ENCODE measurements at places on chromosomes 6 and 20. TPM values are rescaled to one million over a fixed set of nuclear protein-coding genes. Genes with fewer than 3 reads are reported as not detected.

DNA sequence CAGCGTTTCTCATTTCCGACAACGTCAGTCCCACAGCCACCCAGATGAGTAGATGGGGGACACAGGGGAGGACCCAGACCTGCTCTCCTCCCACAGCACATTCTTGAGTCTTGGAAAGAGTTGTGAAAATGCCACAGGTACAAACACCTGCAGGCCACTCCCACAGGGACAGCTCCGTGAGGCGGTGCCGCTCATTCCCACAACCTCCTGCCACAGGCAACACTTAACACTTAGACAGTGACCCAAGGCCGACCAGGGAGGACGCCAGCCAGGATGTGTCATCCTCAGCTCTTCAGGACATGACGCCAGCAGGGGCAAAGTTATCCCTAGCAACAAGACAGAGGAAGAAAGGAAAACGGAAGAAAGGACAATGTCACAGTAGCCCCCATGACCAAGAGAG is 22.9 kb upstream of the HLA-B start:
- peak; percentile 32 for DNase-seq

GRCh38 chr6:75926293-75927168 is 145.9 kb downstream of the IMPG1 start:
- DNase-seq, result no peak

GRCh38 chr20:25032478-25033264 is 25.3 kb downstream of the ACSS1 start:
- DNase-seq, result peak; percentile 77

- no peak for DNase-seq
Measured at GRCh38 chr20:3042625-3043024, 797 bp upstream of the GNRH2 start.

GRCh38 chr6:18412644-18413043 is 25.5 kb downstream of the RNF144B start:
- no peak for DNase-seq

- peak; percentile 17 for DNase-seq
Measured at GRCh38 chr6:41028561-41029412, 10.2 kb downstream of the UNC5CL start.

DNA sequence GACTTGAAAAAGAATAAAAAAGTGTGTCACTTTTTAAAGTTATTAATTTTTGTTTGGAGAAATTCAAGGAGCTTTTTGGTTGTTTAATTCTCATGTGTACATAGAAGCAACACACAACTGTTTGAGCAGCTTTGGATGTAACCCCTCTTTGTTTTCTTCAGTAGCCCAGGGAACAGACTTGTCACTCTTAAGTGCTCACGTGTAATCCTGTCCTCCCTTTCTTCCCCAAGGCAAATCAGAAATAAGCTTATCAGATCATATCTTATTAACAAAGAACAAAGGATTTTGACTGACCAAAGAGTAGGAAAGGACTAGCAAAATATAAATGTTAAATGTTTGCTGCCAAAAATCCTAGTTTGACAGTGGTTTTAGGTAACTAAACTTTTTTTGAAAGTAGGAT is 7.3 kb upstream of the FLRT3 start:
- DNase-seq, result no peak

ZKSCAN8 gene
- total RNA-seq, result 12.4 TPM

DNA sequence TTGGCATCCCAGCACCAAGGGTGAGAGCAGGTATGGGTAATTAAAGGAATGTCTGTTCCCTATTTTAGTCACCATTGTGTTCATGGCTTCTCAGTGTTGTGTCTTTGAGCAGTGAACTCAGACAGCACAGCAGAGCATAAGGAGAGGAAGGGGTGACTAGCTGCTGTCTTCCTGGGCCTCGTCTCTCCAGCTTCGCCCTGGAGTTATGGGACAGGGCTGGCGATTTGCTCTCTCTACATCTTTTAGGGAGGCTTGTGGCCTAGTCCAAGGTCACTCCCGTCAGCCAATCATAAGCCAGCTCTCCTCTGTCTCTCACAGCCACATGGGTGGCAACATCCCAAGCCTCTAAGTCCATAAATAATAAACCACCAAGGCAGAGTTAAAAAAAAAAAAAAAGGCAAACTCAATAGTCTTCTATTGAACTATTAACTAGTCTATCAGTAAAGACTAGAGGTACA is 7.3 kb downstream of the CST3 start:
- DNase-seq, result no peak

DNA sequence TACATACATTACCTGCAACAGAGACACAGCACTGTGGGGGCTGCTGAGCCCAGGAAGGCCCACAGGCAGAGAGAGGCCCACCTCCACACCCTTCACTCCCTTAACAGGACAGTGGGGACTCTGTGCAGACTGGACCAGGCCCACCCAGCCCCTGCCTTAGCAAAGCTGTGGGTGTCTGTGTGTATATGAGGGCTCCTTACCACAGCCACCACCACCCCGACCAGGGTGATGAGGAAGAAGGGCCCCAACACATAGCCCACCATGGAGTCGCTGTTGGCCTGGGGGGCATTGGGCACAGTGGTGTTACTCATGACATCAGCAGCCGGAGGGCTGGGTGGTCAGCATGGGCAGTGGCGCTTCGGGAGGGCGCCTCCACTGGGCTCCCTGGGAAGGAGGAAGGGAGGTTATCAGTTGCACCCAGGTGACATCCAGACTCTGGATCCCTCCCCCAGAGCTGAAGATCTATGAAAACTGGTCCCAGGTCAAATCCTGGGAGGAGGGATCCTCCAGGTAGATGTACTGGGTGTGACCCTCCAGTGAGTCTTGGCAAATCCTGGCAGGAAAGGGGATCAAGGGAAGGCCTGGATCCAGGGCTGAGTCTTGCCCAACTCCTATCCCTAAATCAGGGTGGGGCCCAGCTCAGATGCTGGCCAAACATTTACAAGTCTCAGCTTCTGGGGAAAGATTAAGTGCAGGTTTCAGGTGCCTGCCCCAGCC is 1.2 kb downstream of the SMIM29 start:
- DNase-seq, result no peak

DNA sequence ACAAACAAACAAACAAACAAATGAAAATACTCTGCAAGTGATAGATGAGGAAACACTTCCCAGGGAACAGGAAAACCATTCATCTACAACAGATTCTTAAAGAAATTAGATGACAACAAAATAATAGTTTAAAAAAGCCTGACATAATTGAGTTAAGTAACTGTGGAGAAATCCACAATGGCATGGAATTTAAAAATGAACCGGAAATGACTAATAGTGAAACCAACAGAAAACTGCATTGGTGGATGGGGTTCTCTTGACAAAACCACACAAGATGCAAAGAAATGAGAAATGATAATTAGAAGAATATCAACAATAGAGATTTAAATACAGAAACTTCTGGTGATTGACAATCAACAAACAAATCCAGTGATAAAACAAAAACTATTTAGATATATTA is 785.6 kb downstream of the QKI start:
- DNase-seq, result peak; percentile 61

DNA sequence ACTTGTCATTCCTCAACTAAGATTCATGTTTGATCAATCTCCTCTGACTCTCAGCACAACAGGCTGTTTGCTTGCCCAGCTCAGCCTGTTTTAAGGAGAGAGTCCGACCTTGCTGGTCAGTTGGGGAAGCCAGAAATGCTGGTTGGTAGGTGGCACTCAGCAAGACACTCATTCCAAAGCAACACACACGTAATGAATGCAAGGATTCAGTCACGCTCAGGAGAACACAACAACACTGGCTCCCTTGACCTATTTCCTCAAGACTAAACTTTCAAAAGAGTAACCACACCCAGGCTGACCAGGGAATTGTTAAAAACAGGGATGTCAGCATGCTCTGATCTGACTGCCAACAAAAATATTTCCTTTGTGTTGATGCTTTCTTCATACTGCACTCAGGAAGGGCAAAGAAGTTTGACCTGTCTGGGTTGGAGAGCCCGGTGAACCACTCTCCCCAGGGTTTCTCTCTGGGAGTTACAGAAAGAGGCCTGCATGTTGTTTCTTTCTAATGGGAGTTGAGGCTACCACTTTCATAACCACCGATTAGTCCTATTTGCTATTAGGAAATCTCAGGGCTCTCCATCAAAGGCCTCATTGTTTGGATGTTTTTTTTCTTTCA is 25.6 kb upstream of the PREP start:
- DNase-seq, result peak; percentile 75

- DNase-seq, result no peak
Measured at GRCh38 chr20:59645271-59645670, 40.9 kb downstream of the PHACTR3 start.

DNA sequence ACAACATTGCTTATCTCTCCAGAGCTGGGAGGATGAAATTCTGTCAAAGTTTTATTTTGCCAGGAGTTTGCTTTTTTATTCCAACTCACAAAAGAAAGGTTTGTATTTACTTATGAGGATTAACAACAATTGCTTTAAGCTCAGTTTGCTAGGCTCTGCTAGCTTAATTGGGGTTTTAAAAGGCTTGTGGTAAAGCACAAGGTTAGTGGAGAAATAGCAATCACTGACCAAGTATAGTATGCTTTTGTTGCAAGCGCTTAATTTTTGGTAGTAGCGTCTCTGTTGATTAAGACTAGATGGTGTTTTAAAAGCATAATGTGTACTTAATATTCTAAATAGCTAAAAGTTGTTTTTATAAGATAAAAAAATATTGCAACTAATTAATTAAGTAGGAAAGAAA is 45.7 kb downstream of the TINAG start:
- DNase-seq, result no peak

- no peak for DNase-seq
Measured at GRCh38 chr6:164104432-164104831, 689.9 kb downstream of the QKI start.

DNA sequence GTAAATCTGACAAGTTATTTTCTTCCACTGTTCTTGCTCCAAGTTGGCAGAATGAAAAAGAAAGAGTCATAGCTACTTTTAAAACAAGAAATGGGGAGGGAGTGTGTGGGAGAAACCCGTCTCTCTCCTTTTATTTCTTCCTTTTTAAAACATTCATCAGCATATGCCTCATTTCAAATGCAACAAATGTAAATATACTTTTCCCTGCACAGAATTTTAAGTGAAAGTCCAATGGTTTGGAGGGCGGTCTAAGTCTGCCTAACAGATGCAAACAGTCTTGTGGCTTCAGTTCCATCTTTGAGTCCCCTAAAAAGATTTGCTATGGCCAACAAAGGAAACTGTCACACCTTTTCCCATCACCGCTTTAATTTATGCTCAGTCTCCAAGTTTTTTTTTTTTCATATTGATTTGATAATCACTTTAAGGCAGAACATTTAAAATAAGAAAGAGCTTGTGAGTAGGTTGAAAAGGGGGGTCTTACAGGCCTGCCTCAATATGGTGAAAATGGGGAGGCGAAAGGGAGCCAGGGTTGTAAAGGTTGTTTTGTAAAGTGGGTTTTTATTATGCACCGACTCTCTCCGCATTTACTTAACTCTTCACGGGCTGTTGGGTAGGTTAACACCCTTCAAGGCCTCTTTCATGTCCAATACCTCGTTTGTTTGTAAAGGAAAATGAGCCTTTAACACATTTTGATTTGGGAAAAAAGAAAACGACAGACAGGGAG is 4.6 kb downstream of the TFAP2D start:
- DNase-seq, result no peak

DNA sequence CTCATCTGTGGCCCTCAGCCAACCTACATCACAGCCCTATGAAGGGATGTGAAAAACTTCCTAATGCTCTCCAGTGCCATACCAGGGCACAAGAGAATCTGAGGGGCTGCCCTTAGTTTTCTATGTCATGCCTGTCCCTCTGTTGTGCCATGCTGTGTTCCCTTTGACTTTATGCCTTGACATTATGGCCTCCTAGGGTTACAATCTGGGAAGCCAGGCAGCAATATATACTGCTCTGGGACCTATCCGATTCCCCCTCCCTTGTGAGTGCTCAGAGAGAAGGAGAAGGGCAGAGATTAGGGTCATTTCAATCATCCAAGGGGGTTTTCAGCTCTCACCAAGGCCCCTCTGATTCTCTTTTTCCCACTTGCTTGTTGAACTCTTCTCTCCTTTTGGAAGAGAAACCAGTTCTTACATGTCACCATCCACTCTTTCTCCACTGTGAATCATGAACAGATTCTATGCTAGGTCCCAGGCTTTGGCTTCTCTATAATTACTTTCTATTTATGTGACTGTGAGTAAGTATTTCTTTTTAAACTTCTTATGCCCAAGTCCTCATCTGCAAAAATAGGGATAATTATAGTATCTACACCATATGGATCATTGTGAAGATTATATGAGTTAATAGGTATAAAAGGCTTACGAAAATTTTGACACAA is 14.2 kb upstream of the FRK start:
- DNase-seq, result no peak

OR2B6 gene
- total RNA-seq, result not detected

GABRR1 gene
- not detected for total RNA-seq

DNA sequence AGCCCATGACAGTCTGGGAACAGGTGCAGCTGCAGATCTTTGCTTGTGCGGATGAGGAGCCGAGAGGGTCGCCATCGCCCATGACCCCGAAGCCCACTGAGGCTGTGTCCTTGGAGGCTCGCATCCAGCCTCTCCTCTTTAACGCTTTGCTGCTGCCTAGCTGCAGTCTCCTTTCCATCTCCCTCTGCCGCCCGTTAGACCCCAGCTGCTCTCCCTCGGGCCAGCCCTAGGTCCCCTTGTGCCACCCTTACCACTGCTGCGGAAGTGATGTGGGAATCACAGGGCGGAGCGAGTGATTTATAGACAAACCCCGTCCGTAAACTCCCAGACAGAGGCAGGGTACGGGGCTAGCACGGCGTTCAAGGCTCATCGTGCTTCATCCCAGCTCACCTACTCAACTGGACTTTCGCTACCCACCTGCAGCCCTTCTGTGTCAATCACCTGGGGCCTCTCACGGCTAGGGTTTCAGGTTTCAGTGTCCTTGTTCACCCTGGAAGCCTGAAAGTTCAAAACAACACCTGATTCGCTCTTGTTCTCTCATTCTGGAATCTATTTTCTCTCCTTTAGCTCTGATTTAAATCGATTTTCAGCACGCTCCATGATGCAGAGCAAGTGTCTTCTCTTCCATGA is 76.1 kb downstream of the PAX1 start:
- no peak for DNase-seq

CASP8AP2 gene
- total RNA-seq, result 17.8 TPM

PRDM13 gene
- not detected for total RNA-seq

- peak; percentile 17 for DNase-seq
Measured at GRCh38 chr6:15284743-15285142, 38.9 kb downstream of the JARID2 start.

GRCh38 chr6:109381061-109381746 is 1.1 kb downstream of the CD164 start:
- peak; percentile 15 for DNase-seq

- DNase-seq, result no peak
Measured at GRCh38 chr6:125784365-125784764, 6.4 kb upstream of the NCOA7 start.

PSORS1C2 gene
- total RNA-seq, result not detected

DLK2 gene
- total RNA-seq, result 1.5 TPM

- peak; percentile 1 for DNase-seq
Measured at GRCh38 chr6:51934098-51934497, 153.3 kb downstream of the PKHD1 start.

DNA sequence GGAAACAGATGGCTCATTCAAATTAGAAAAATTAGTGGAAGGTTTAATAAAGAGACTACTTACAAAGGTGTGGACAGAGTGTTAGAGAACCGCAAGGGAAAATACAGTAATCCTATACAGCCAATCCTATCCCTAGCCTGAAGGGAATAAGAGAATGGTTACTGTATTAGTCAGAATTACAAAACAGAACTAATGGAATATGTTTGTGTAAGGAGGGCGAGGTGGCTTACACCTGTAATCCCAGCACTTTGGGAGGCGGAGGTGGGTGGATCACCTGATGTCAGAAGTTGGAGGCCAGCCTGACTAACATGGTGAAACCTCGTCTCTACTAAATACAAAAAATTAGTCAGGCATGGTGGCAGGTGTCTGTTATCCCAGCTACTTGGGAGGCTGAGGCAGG is 16.3 kb upstream of the TRPC4AP start:
- no peak for DNase-seq

IL17A gene
- 0.12 TPM for total RNA-seq

KCNS1 gene
- 0.39 TPM for total RNA-seq

GRCh38 chr6:27263886-27264285 is 16.4 kb downstream of the PRSS16 start:
- DNase-seq, result no peak

All from RPMI7951 (cell line).